Thoracic aorta (tissue), 2 donors: ENCODE measurements at places on chromosomes 5 and 9.

GRCh38 chr9:120394058-120394669 is 185.8 kb downstream of the CDK5RAP2 start:
- no peak for DNase-seq

- no peak for DNase-seq
These were observed 20.1 kb downstream of the FBXL17 start for GRCh38 chr5:108361771-108362170.

GRCh38 chr9:111953444-111953843 is 56.8 kb downstream of the UGCG start:
- DNase-seq: no peak

DNA sequence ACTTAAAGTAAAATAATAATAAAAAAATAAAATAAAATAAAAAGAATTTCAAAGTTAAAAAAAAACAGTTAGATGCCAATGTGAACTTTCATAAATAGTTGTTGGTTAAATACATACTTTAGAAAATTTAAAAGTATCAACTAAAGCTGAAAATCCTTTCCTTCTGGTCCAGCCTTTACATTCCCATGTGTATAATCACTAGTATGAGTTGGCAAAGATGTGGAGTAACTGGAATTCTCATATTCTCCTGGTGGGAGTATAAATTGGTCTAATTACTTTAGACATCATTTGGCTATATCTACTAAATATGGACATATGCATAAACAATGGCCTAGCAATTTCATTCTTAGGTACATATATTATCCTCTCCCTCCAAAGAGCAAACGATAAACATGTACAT is 619.9 kb downstream of the PTPRD start:
- DNase-seq: no peak

DNA sequence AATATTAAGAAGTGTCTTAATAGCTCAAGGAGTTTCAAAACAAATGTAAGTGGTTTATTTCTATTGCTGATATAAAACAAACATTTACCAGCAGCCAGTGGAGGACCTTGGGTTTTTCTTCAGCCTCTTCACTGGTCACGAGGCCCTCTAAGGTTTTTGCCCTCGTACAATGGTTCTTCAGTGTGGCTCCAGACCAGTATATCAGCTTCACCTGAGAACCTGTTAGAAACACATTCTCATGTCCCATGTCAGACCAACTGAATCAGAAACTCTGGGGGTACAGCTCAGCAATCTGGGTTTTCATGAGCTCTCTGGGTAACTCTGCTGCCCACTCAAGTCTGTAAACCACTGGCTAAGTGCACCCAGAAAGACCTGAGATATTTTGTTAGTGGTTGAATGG is 12.9 kb downstream of the WWC1 start:
- DNase-seq: no peak

GRCh38 chr9:69130456-69131441 is 43.3 kb upstream of the TJP2 start:
- no peak for DNase-seq

GRCh38 chr5:78701795-78702410 is 53.3 kb upstream of the LHFPL2 start:
- no peak for DNase-seq

- DNase-seq: no peak
These were observed 141.8 kb downstream of the MUSK start for GRCh38 chr9:110810262-110810976.
